ENCODE measurements at places on chromosomes 1 and 21. TPM values are rescaled to one million over a fixed set of nuclear protein-coding genes. Genes with fewer than 3 reads are reported as not detected.
A peak's percentile ranks its signal among the peaks of the same experiment; 100 is the strongest.

ODR4 gene
- 17.7 TPM for total RNA-seq

DNA sequence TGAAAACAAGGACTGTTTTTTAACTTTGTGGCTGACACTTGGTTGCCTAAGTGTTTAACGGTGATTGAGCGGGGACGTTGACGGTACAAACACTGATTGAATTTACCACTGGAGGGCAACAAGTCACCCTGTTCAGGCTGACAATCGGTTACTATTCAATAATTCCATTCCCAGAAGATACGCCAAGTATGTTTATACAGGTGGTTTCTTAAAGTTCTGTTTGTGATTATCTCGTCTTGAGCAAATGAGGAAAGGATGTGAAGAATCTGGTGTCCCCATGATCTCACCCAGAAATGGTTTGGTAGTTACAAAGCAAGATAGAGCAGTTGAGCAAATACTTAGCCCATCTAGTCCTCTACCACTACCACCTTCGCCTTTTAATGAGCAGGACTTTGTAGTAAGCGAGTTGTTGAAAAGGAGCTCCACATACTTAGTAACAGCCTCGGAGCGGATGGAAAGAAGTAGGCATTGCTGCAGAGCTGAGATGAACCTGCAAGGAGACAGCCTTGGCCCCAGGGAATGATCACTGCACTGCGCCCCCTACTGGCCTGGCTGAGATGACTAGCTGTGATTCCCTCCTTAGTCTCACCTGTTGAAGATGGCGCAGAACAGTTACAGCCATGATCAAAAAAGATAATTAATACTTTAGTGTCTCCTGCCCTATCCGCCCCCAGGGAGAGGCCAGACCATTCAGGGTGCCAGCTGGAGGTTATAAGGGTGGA lies 36.3 kb downstream of the IFNAR1 start:
- DNase-seq: peak; percentile 66

DNA sequence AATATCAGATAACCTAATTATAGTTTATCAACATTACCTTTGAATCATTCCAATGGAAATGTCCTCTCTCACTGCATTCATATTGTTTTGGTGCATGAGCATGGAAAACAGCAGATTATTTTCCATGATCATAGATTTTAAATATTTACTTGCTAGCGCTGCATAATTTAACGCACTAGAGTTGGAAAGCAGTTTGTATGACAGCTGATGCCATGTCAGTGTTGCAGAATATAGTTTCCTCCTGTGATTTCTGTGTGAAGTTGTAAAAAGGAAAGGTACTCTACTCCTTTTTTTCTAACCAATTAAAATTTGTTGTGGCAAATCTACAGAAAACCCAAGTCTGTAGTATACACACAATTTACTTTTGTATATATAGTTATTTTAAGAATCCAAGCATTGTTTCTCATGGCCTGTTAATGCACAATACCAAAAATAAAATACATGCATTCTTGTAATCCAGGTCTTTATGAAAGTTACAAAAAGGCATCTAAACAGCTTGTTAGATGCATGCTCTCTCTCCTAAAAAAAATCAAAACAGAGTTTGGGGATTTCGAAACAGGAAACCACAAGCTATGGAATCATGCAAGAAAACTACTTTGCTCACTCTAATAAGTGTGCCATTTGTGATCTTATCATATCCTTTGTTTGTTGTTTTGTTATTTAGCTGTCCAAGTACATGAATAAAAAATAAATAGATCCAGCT lies 1.9 kb upstream of the ATG4C start:
- no peak for DNase-seq

DNA sequence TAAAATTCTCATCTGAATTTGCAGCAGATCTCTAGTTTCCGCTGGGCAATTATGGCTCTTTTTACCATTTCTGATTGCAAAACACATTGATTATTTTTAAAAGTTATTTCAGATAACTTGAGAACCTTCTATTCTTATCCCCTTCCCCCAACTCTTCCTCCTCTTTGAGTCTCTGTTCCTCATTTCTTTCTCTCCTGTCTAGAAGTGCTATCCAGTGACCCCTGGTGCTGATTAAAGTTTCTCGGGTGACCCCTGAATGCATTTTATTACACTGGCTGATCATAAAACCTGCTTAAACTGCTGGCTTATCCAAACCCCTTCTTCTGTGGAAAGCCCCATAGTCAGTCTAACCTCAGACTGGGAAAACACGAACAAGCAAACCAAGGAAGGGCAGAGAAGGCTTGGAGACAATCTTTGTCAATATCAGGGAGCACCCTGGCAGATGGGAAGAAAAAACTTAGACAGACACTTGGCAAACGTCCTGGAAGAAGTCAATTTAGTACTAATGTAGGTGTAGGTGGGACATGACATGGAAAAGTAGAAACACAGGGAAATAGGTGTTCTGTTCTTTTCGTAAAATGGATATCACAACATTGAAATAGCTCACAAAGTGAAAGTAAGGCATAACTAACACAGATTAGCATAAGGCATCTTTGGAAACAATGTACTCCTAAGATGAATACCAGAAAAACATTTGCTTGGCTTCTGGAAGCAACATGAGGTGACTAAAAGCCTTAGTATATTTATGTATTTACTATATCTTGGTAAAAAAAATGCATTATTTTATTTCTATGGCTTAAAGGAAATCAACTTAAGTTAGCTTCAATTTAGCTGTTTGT lies 61.4 kb downstream of the GORAB start:
- no peak for DNase-seq

- peak; percentile 69 for DNase-seq
Measured at GRCh38 chr21:45470773-45471524, 66.0 kb downstream of the COL18A1 start.

WDR64 gene
- total RNA-seq: not detected

TMEM52 gene
- total RNA-seq: 2.3 TPM

- DNase-seq: no peak
Measured at GRCh38 chr1:173666646-173667045, 3.0 kb downstream of the ANKRD45 start.

DNA sequence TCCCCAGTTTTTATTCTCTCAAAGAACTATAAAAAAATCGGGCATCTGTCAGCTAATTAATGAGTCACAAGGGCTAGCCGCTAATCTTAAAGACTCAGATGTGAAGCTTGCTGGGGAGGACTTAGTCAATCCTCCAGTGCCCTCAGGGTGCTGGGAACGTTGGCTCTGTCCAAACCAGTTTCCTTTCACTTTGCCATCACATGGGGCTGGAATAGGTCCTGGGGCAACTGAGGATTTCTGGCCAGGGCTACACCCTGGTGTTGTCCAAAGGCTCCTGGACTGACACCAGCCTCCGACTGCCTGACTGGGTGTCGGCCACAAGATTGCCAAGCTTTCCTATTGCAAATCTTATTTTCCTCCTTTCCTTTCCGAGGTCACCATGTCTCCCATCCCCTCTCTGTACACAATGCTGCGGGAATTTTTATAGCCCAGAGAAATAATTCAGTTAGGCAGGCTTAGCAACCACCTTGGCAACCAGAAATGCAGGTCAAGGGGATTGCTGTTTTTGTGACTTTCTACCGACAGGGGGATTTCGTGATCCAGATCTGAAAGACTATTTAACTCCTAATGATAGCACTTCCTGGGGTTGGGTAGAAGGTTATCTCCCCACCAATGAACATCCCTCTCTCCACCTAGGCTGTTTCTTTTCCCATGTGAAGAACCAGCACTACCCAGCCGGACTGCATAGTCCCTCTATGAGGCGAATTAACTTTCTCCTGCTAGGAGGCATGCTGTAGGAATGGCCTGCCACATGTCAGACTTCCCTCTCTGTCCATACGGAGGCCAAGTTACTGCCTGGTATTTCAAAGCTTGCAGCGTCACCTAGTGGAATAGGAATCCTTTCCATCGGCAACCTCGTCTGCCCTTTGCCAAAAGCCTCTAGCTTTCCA lies 29.9 kb upstream of the CTBS start:
- peak; percentile 29 for DNase-seq

KRTAP19-5 gene
- not detected for total RNA-seq

BRWD1 gene
- 73.0 TPM for total RNA-seq

GALE gene
- total RNA-seq: 12.3 TPM

PDZK1IP1 gene
- not detected for total RNA-seq

OR14I1 gene
- total RNA-seq: not detected

- no peak for DNase-seq
Measured at GRCh38 chr1:236795757-236796667, 920 bp downstream of the MTR start.

LMOD1 gene
- 155 TPM for total RNA-seq

DNA sequence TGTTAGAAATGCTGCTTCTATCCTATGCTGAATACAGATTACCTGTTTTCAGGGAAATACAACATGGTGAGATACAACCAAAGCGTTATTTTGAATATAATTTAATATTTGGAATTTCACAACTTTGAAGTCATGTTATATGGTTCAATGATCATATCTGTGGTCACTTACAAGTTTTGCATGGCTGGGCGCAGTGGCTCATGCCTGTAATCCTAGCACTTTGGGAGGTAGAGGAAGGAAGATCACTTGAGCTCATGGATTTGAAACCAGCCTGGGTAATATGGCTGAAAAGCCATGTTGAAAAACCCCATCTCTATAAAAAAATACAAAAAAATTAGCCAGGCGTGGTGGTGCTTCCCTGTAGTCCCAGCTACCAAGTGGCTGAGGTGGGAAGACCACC lies 57.9 kb downstream of the DOP1B start:
- no peak for DNase-seq

MROH9 gene
- total RNA-seq: 1.3 TPM

- no peak for DNase-seq
Measured at GRCh38 chr1:223556414-223557129, 108.9 kb downstream of the CAPN8 start.

- no peak for DNase-seq
Measured at GRCh38 chr1:183012301-183012994, 10.8 kb upstream of the LAMC1 start.

SAMD11 gene
- total RNA-seq: 7.0 TPM

- no peak for DNase-seq
Measured at GRCh38 chr1:202283379-202283844, 58.3 kb downstream of the UBE2T start.

NBPF6 gene
- total RNA-seq: not detected

DNA sequence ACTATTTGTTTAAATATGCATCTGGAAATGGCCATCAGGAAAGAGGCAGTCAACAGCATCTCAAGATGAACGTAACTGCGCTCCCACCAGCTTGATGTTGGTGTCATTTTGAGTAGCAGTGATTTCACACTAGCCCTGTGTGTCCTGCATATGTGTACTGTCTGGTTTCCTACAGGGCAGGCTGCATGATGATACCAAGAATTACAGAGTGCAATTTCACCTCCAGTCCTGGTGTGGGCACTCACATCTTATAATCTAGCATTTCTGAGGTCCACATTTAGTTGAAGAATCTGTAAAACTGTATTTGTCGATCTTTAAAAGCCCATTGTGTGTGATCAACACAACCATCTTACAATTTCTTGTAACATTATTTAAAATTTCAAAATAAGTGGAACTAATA lies 336.4 kb downstream of the PAPPA2 start:
- no peak for DNase-seq

DNA sequence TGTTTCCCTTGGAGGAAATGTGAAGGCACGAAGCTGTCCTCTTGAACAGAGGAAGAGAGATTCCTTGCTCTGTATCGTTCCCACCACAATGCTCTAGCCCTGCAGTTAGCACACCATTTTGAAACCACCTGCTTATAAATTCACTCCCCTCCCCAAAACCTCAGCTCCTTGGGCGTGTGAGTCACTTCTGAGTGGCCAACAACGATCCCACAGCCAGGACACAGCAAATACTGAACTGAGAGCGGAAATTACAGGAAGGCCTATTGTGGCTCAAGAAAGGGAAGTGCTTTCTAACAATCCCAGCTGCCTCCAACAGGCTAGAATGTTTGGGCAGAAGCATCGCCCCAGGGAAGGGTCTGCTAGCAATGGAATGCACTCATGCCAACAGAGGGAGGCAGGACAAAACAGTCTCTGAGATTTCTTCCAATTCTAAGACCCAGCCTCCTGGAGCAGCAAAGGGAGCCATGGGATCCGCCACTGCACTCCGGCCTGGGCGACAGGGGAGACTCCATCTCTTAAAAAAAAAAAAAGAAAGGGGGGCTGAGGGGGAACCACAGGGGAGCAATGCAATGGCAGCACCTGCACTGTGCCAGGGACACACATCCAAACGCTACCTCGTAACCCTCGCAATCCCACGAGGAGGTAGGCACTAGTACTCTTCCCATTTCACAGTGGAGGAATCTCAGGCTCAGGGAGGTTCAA lies 1.9 kb downstream of the TMEM53 start:
- no peak for DNase-seq
